ENCODE measurements at places on chromosomes 2 and 18. TPM values are rescaled to one million over a fixed set of nuclear protein-coding genes. Genes with fewer than 3 reads are reported as not detected.

- no peak for DNase-seq
These were observed 67.8 kb downstream of the ASB1 start for GRCh38 chr2:238494573-238494961.

Gene TMEM200C
- not detected for total RNA-seq

Gene KLHL30
- not detected for total RNA-seq

DNA sequence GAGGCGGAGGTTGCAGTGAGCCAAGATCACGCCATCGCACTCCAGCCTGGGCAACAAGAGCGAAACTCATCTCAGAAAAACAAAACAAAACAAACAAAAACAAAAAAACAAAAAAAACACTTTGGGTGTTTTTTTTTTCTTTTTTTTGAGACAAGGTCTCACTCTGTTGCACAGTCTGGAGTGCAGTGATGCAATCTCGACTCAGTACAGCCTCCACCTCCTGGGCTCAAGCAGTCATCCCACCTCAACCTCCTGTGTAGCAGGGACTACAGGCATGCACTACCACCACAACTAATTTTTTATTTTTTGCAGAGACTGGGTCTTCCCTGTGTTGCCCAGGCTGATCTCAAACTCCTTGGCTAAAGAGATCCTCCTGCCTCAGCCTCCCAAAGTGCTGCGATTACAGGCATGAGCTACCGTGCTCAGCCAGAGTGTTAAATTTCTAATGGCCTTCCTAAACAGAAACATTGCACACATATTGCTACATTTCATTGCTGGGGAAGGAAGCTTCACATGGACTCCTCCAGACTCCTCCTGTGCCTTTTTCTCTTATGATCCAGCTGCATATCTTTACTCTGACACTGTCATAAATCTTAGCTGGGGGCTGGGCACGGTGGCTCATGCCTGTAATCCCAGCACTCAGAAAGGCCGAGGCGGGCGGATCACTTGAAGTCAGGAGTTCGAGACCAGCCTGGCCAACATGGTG, 19.7 kb downstream of the STARD7 start:
- DNase-seq = no peak

Gene VIT
- total RNA-seq = 0.65 TPM

DNA sequence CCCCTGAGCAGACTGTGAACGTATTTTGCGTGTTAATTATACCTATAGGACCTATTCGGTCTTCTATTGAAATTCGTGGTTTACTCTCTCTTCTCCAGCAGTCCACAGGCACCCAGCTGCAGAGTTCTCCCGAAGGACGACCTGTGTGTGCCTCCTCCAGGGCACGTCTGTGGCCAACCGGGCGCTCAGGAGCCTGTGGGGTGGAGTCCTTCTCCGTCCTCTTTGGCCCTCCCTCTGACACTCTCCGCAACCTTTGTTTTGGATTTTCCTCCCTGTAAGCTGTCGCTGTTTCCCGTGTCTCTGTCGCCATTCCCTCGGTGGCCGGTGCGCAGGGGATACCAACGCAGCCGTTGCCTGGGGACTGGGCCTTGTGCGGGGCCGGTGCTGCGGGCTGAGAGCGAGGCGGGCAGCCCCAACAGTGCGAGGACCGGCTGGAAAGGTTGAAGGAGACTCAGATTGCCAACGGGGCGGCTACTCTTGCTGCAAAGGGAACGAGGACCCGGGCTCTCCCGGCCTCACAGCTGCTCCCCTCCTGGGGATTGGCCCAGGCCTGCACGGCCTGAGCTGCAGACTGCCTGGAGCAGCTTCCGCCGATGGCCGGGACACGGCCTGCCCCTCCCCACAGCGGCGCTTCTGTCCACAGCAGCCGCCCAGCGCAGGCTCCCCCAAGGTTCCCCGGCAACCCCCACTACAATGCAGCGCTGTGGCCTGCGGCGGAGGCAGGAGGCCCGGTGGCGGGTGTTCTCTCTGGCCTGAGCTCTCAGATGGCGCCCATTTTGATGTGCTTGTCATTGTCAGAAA, 221.0 kb downstream of the MTX2 start:
- no peak for DNase-seq

DNA sequence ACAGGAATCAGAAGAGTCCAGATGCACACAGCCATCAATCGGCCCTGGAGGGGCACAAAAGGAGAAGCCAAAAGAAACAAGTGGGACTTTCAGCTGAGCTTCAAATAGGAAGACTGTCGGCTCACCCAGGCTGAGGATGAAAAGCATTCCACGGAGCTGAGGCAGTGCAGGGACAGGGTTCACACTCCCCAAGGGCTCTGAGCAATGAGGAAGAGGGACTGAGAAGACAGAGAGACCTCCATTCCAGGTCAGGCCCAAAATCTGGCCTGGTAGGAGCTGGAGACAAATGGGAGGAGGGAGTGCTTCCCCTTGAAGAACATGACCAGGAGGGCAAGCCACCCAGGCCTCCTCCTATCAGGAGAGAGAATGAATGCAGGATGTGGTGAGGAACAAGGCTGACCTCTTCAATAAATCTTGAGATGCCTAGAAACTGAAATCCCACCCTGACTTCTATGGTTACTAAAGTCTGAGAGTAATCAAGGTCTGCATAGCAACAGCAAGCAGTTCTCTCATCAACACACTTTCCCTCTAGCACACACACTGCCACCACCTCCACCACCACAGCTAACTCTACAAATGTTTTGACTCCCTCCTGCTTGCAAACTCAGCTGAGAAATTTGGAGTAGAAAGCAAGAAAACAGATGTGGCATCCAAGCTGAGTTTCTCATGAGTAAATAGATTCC, 434.4 kb downstream of the TNS1 start:
- DNase-seq = no peak

DNA sequence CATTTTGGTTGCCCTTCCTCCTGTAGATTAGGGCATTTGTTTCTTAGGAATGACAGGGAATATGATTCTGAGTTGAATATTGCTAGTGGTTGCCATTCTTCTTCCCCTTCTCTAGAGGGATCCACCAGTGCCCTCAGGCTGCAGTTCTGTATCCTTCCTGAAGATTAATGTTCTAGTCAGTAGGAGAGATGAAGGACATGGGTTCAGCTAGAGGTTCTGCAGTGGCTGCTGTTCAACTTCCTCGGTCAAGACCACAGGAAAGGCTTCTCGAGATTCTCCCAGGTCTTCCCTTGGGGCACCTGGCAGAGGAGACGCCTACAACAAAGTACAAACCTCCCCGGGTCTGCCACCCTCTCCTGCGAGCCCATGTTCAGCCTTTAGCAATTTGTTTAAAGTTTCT, 325.5 kb downstream of the AFF3 start:
- no peak for DNase-seq

Gene DGUOK
- 36.4 TPM for total RNA-seq

Gene CFC1
- total RNA-seq = not detected

GRCh38 chr2:89834306-89834705, 1142.8 kb downstream of the RPIA start:
- no peak for DNase-seq

DNA sequence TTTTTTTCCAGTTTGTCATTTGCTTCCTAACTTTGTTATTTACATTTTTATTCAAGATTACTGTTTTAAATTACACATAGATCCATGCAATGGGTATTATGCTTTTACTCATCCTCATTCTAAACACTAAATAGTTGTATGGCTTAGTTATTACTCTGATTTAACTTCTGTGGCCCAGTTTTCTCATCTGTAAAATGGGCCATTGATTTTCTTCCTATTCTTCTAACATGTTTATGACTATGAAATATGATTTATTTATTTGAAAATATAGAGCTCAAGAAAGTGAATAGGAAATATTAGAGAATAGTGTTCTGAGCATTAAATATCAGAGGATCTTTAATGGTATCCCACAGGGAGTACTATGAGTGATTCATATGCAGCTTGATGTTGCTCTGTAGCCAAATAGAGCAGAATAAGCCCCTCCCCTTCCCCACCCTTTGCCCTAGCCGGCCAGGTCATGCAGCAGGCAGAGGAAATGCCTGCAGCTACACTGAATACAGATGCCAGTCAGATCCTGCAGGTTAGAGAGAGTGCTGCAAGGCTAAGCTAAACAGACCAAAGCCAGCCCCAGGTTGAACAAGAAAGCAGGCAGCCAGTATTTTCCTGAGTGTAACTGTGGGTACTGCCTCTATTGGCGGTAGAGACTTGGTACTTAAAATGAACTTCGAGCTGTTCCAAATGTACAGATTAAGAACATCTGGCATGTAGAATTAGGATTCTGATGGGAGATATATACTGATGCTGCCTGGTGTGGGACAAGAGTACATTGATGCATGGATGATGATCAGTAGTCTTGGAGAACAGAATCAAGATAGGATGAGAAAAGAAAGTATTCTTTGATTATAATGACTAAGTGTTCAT, 11.7 kb upstream of the ACYP2 start:
- peak; percentile 91 for DNase-seq

Gene GKN2
- total RNA-seq = not detected

DNA sequence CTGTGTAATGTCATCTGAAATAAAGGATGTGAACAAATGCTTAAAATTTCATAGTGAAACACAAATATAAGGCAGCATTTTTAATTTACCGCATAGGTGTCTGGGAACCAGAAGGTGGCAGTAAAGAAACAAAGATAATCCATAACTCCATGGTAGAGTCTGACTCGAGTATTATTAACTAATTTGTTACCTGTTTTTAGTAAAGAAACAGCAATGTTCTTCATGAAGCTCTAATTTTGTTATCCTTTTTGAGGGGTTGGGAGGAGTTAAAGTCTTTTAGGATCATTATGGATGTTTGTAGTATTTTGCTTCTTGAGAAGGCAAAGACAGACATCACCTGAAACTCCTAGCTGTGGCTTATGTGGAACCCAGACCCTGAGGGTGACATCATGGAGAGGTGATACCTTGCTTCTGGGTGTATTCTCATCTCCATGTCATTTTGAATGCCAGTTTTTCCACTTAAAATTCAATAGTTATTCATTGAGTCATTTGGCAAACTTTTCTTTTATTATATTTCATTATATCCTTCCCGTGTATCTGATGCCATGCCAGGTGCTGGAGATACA, 286.2 kb upstream of the EPAS1 start:
- peak; percentile 79 for DNase-seq

DNA sequence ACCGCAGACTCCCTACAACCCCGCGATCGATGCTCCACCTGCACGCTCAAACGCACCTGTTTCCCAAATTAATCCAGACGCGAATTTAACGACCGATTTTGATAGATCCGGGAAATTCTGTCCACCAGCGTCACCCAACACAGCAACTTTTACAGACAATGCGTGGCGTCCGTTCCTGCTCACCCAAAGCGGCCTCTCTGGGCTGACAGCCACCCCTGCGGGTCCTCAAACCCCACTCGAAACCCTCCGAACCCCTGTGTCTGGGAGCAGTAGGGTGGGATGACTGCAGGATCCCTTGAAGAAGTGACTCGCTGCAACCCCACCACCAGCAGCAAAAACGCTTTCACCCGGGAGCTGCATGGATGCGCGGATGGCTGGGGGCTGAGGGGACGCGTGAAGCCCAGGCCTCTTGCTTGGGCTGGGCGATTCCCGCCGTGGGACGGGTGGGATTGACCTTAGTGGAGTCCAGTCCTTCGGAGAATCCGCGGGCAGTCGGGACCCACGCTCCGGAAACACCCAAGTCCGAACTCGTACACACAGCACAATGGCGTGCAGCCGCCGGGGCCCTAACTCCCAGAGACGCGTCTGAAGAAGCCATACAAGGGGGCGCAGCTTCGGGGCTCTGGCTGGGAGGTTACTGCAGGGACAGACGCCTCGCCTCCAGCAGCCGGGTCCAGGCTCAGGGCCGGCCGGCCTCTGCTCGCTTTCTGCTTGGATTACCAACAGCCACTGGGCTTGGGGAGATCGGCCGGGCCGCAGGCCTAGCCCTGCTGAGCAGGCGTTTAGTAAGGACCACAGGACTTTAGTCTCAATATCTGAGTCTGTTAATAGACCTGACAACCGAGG, 31.1 kb upstream of the ATP6V1B1 start:
- no peak for DNase-seq

Gene MATN3
- 1.3 TPM for total RNA-seq

DNA sequence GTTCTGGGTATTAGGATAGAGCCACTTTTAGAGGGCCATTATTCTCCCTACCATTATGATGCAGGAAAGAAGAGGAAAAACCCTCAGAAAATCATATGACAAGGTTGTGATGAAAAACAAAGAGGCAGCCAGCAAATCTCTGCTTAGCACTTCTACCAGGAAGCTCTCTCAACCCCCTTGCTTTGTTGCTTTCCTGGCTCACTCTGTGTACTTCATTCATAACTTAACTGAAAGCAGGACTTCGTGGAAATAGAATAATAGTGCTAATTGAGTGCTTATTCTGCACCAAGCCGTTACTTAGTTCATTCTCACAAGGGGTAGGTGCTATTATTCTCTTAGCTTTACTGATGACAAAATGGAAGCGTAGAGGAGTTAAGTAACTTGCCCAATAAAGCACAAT, 354.1 kb downstream of the HRH4 start:
- DNase-seq = no peak

DNA sequence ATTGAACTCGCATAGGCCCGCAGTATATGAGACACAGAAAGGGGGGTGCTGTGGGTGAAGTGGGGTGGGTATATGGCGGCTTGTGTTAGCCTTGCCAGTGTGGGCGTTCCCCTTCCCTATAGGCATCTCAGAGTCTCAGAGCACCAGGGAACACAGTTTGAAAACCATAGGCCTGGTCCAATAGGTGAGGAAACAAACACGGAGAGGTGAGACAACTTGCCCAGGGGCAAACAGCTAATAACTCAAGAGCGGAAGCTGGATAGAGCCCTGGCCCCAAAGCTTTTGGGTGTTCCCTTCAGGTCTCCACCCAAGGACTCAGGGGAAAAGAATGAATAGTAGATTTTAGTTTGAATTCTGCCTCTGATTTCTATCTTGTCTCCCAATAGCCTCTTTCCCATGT, 7.9 kb downstream of the LIPG start:
- DNase-seq = no peak

DNA sequence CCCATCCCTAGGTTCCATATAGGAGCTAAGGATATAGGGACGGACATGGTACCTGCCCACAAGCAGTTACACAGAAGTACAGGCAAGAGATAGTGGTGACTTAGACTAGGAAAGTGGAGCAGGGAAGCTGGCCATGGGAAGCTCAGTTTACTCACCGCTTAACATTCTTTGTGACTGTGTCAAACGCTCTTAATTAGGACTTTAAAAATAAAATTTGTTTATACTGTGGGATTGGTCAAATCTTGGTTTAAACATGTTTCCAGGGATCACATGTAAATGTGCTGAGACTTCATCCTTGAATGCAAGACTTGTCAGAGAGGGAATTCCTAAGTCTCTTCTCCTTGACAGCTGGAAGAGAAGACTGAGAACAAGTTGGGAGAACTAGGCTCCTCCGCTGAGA, 107.3 kb downstream of the MTCL1 start:
- DNase-seq = no peak

GRCh38 chr2:237967463-237967951, 693 bp downstream of the UBE2F start:
- DNase-seq = peak; percentile 35

- no peak for DNase-seq
These were observed 826.4 kb downstream of the EPHA4 start for GRCh38 chr2:220745682-220746081.

DNA sequence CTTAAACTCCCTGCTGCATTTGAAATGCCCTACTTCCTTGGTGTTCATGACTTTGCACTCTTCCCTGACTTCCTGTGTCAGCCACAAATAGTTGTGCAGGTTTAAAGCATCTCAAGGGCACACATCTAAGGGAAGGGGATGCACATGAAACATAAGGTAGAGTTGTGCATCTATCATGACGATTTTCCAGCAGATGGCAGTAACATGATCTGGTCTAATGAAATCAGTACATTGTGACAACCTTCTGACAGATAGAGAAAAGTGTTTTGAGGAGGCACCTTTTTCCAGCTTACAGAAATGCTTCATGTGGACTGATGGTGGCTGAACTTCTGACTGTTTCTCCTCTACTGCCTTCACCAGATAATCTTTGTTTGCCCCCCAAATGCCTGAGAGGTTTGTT, 238.9 kb downstream of the XIRP2 start:
- peak; percentile 23 for DNase-seq

Data from dermis blood vessel endothelial cell (primary cell).